GM12878 (cell line): ENCODE measurements at places on chromosomes 13 and 19. TPM values are rescaled to one million over a fixed set of nuclear protein-coding genes. Genes with fewer than 3 reads are reported as not detected.

DNA sequence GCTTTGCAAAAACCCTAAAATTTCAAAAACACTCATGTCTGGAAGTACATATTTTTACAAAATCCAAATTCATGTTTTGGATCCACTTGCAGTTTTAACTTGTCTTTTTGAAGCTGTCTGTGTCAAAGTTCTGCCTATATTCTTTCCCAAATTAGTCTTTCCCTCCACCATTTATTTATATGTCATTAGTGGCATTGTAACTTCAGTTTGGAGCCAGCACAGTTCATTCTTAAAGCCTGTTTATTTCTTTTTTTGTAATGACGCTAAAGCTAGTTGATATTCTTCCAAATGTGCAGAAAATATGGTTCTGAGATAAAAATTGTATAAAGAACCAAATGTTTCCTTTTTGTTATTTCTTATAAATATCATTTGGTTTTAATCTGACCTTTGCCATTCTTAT is 2039.3 kb downstream of the OLFM4 start:
- no peak overlapping the region for H3K27ac ChIP-seq
- H3K4me3 ChIP-seq = no peak overlapping the region
- no peaks in the 10 kb centered on the region for H3K4me1 ChIP-seq

The SHISA7 gene
- polyA plus RNA-seq = not detected in 2 replicates

- H3K36me3 ChIP-seq = peaks cover 44% of the 10 kb centered on the region
- H3K4me1 ChIP-seq = no peaks in the 10 kb centered on the region
- H3K27me3 ChIP-seq = no peaks in the 10 kb centered on the region
- DNase-seq = no peak
Observed at GRCh38 chr19:46697204-46697960, 19.5 kb downstream of the PRKD2 start.

DNA sequence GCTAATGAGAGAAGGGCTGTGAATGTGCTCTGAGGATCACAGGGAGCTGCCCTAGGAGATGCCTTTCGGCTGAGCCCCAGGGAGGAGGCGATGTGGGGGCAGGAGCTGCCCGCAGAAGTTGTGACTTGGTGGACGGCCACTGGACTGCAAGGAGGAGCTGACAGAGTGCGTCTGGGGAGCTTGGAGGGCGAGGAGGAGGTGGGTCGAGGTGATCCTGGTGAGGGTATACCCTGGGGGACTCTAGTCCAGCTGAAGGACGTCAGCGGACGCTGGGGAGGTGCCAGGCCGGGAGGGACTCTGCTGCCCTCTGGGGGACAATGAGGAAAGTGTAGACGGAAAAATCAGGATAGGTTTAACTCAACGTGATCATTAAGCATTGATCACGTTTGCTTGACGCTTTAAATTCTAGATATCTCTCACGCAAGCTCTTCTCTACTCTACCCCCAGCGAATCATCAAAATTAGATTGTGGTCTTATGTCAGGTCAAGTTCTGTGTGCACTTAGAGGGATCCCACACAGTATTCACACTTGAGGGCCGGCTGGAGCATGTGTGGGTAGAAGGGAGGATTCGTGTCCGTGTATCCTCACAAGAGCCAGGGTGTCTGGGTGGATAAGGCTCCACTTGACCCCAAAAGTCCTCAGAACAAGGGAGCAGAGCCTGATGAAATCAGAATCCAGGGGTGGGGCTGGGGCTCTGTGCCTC is 3.3 kb upstream of the CEACAM7 start:
- H3K4me1 ChIP-seq = no peaks in the 10 kb centered on the region
- H3K27me3 ChIP-seq = peaks cover under 1% of the 10 kb centered on the region; the same call in 1 of the 2 replicates
- H3K27ac ChIP-seq = no peak overlapping the region
- H3K36me3 ChIP-seq = no peaks in the 10 kb centered on the region
- no peak overlapping the region for H3K4me3 ChIP-seq

- H3K27me3 ChIP-seq = no peaks in the 10 kb centered on the region; the same call in 1 of the 2 replicates
- no peak overlapping the region for H3K4me3 ChIP-seq
- no peak for DNase-seq
- H3K27ac ChIP-seq = no peak overlapping the region
- H3K36me3 ChIP-seq = no peaks in the 10 kb centered on the region
Observed at GRCh38 chr13:21243045-21243897, 66.8 kb downstream of the MRPL57 start.

- no peak overlapping the region for H3K27ac ChIP-seq
- DNase-seq = no peak
- no peak overlapping the region for H3K4me3 ChIP-seq
Observed at GRCh38 chr19:39381910-39382611, 8.8 kb downstream of the PAF1 start.

- no peak overlapping the region for H3K27ac ChIP-seq
- H3K36me3 ChIP-seq = no peaks in the 10 kb centered on the region
- peaks cover 25% of the 10 kb centered on the region for H3K4me1 ChIP-seq
- no peak overlapping the region for H3K4me3 ChIP-seq
- no peaks in the 10 kb centered on the region for H3K27me3 ChIP-seq
- no peak for DNase-seq
Observed at GRCh38 chr19:3068071-3068470, 5.8 kb upstream of the TLE5 start.
